ENCODE measurements at places on chromosomes 1 and 21. TPM values are rescaled to one million over a fixed set of nuclear protein-coding genes. Genes with fewer than 3 reads are reported as not detected.

DNA sequence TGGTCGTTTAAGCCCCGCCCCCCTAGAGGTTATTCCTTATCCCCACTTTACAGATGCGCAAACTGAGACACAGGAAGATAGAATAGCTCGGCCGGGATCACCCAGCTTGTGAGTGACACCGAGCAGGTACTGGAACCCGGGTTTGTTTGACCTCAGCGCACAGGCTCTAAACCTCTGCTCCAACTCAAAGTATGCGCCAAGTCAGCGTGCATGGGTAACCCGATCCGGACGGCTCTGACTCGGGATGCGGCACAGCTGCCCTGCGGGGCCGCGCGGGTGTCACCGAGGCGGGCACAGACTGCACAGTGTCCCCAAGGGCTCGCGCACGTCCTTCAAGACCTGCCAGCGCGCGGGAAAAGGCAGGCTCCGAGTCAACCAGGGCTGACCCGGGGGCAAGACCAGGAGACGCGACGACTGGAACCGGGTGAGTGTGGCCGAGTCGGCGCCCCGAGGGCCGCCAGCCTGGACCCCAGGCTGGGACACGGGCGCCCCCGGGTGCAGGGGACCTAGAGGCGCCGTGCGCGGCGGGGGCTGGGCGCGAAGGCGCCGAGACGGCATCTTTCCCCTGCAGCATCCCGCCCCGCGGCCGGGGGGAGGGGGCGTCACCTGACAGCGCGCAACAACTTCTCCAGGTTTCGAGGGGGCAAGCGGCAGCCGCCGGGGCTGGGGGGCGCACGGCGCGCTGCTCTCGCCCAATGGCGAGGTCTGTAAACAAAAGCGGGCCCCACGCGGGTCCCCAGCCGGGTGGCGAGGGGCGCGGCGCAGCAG, 101.9 kb upstream of the SOD1 start:
- DNase-seq: no peak

DNA sequence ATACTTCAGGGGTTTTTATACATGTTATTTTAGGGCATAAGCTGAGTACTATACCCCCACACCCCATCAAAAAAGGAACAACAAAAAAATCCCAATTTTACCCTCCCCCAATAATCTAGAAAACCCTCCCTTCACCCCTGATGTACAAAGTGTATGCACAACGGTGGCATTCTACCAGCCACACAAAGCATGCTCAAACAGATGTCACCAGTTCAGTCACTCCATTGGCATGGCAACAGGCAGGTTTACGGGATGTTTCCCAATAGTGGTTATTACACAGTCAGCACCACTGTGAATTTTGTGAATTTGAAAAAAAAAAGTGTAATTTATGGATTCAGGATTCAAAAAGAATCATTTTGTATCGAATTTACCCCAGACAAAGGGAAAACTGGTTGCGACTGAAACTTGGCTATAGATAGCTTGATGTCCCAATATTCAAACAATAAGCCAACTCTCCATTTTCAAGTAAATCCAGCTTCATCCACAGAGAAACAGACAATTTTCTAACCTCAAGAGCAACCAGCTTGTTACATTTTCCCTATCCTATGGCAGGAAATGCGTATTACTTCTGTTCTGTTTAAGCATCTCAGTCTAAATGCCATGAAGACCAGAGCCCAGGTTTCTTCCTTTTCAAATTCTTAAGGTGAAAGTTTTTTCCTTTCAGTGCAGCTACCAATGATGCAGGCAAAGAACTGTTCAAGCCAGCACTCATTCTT, 34.0 kb upstream of the SLC45A3 start:
- no peak for DNase-seq

CDC14A gene
- total RNA-seq: 9.0 TPM

CFHR2 gene
- total RNA-seq: not detected

GRCh38 chr1:2267862-2268261, 39.7 kb downstream of the SKI start:
- no peak for DNase-seq

DNA sequence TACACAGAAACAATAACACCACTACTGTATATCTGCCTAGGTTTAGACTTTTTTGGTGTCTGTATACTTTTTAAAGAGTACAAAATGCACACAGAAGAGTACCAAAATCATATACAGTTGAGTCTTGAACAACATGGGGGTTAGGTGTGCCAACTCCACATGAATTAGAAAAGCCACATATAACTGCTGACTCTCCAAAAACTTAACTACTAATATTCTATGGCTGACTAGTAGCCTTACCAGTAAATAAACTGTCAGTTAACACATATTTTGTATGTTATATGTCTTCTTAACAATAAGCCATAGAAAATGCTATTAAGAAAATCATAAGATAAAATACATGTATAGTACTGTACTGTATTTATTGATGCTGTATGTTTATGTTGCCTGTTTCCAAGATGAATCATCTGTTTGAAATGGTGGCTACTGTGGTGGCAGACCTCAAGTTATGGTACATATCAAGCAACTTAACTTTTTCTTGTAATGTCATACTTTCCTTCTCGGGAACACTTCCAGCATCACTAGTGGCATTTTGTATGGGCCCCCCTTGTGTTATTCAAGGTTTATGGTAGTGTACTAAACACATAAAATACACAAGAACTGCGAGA, 71.2 kb downstream of the LHX4 start:
- DNase-seq: no peak

GRCh38 chr1:220791285-220791684, 4.6 kb downstream of the MTARC1 start:
- DNase-seq: no peak

- no peak for DNase-seq
Measured at GRCh38 chr1:97820470-97821188, 100.2 kb downstream of the DPYD start.

GRCh38 chr1:53336146-53336545, 8.3 kb upstream of the LRP8 start:
- DNase-seq: no peak

LRRC8C gene
- total RNA-seq: 23.8 TPM

DNA sequence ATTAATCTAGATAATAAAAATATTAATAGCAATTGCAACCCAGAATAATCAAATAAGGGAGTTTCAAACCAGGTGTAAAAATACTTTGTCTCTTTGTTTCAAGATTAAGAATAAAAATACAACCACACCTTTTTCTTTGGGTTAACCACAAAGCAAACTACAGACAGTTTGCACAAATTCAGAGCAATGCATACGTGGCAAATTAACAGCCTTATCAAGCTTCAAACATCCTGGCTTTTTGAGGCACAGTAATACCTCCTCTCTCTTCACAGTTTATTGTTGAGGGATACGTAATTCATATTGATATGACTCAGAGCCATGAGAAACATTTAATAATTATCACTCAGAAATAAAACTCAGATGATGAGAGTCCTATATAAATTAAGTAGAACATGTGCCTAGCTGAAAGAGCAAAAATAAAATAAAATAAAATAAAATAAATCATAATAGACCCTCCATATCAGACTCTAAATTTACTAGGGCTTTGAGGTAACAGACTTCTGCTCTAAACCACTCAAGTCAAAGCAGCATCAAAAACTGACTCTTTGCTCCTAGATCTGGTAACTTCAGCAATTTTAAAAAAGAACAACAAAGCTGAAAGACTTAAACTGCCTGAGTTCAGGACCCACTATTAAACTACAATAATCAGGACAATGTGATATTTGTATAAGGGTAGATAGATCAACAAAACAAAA, 11.4 kb downstream of the EDEM3 start:
- no peak for DNase-seq

PTPRC gene
- 12.7 TPM for total RNA-seq

GRCh38 chr1:77832901-77833300, 53.5 kb downstream of the MIGA1 start:
- DNase-seq: no peak

DNA sequence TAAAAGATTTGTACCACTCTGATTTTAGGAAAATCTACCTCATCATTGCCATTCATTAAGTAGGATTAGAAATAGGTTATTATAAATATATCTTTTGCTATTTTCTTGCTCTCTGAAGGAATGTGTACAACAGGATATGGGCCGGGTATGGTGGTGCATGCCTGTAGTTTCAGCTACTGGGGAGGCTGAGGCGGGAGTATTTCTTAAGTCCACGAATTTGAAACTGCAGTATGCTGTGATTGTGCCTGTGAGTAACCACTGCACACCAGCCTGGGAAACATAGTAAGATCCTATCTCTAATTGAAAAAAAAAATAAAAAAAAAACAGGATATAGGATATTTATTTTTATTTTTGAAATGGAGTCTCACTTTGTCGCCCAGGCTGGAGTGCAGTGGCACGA, 50.0 kb downstream of the CLIC4 start:
- no peak for DNase-seq

DNA sequence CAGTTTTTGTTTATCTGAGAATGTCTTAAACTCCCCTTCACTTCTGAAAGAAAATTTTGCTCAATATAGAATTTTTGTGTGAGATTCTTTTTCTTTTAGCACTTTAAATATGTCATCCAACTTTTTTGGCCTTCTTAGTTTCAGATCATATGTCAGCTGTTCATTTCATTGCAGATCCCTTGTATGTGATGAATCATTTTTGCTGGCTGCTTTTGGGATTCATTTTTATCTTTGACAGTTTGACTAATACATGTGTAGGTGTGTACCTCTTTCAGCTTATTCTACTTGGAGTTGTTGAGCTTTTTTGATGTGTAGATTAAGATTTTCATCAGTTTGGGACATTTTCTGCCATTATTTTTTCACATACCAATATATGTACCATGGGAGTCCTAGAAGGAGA, 156.8 kb downstream of the FASLG start:
- no peak for DNase-seq

WNT2B gene
- 7.2 TPM for total RNA-seq

- no peak for DNase-seq
Measured at GRCh38 chr1:111656086-111657017, 36.8 kb downstream of the RAP1A start.

DNA sequence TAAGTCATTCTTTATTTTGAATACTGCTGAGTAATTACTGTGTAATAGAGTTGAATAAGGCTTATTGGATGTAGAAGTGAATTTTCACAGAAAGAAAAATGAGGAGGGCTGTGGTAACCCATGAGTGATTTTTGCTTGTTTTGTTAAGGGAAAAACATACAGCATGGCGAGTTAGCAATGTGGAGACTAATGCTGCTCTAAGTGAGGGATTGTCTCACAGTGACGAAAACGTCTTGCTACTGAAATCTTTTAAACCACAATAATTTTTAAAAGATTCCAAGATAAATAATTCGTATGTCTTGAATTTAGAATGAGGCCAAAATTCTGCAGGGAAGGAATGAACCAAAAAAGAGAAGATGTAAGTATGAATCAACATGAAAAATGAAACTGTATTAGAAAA, 16.2 kb upstream of the PLA2G4A start:
- no peak for DNase-seq

GRCh38 chr21:29939104-29939923, 482 bp downstream of the GRIK1 start:
- no peak for DNase-seq

DNA sequence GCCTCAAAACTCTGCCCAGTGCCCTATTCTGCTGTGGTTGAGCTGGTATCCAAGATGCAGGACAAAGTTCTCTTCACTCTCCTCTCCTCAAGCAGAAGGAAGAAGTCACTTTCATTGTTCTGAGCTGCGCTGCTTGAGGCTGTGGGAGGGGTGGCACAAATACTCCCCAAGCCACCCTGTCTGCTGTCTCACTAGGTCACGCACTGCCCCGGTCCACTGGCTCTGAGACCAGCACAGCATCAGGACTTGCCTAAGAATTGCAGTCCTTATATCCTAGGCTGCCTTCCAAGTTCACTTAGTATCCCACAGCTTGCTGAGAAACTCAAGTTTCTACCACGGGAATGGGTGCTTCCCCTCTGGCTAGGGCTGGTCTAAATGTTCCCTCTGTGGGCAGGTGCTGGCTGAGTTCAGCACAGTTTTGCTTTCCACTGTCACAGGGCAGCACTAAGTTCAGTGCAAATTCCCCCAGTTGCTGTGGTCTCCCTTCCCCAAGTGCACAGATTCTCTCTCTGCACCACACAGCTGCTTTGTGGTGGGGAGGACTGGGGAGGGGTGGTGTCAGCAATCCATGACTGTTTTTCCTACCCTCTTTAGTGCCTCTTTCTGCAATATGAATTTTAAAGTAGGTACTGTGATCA, 32.4 kb downstream of the SLC9C2 start:
- no peak for DNase-seq

B3GALT5 gene
- 2.7 TPM for total RNA-seq

GRCh38 chr1:8083739-8084484, 57.8 kb upstream of the ERRFI1 start:
- DNase-seq: no peak

- no peak for DNase-seq
Measured at GRCh38 chr21:26655460-26655859, 82.4 kb upstream of the CYYR1 start.

AMY2A gene
- total RNA-seq: not detected

DNA sequence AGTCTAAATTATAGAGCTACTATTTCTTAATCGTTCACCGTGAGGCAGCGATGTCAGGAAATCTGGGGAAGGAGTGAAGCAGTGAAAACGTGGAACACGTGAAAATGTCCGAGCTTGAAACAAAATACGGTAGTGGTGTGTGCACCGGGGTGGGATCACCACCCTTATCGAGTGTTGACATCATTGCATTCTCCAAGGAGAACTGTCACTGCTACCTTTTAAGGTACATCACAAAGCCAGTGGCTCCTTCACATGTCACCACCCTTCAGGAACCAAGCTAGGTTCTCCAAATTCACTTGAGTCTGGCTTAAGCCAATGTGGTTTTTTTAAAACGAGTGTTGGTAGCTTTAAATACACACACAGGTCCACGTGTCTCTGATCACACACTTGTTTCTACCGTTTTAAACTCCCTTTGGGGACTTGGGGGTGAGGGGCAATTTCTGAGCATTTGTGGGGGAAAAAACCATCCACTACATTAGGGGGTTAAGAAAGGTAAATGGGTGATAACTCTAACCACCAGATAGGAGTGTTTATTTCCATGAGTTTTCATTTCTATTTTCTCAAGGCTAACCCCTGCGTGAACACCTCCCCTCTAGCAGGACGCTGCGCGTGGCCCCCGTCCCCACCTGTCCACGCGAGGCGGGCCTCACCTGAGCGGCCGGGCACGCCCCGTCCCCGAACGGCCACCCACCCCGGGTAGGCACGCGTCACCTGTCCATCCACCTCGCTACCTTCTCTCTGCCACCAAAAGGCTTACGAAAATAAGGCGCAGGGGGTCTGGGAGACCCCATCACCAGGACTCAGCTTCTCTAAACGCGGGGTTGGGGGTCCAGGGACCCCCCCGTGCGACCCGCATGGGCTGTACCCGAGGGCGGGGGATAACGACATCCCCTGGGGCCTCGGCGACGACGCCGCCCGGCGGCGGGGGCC, 978 bp downstream of the PRDM15 start:
- peak; percentile 37 for DNase-seq

- DNase-seq: no peak
Measured at GRCh38 chr21:45411810-45412206, 6.8 kb downstream of the COL18A1 start.

GRCh38 chr21:16363518-16363917, 633.7 kb downstream of the USP25 start:
- no peak for DNase-seq

FAM177B gene
- not detected for total RNA-seq

UBL4B gene
- not detected for total RNA-seq

Data from uterus (tissue), 4 donors.